ENCODE measurements at places on chromosomes 1 and 21.

- peak; percentile 20 for DNase-seq
Measured at GRCh38 chr1:8025061-8025670, 943 bp downstream of the ERRFI1 start.

- DNase-seq: no peak
Measured at GRCh38 chr1:26410706-26411623, at the start of gene LIN28A. Gene LIN28A (plus strand): TSS chr1:26410817. CDS start chr1:26410892, 75 bp downstream.

GRCh38 chr1:155970531-155971167 lies 7.7 kb downstream of the ARHGEF2 start:
- no peak for DNase-seq

DNA sequence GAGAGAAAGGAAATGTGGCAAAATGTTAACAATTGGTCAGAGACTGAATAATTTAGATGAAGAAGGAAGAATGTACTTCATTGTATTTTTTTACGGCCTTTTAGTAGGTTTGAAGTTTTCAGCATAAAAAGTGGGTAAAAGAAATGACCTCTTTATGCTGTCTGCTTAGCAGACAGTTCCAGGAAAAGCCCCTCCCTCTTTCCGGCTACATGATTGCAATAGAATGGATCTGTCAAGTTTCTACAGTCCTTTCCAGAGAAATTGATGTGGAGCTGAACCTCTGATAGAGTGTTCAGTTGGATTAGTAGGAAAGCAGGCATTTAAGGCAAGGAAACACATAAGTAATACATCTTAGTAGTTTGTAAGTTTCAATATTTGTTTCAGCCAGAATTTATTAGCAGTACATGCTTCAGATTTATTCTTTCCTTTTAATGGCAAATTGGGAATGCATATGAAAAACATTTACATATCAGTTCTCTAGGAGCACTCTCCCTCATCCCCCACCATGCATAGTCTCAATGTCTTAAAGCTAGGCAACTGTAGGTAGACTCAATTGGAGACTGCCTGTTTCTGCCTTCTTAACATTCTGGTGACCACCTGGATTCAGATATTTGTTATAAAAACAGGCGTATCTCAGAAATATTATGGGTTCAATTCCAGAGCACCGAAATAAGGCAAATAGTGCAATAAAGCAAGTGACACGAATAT lies 36.4 kb downstream of the HS2ST1 start:
- DNase-seq: no peak

- DNase-seq: no peak
Measured at GRCh38 chr1:67194209-67194863, 28.1 kb downstream of the IL23R start.
